HepG2 (cell line): ENCODE measurements at places on chromosomes 3 and 15. TPM values are rescaled to one million over a fixed set of nuclear protein-coding genes. Genes with fewer than 3 reads are reported as not detected.

Gene AADAC
- 0.71 and 0.87 TPM in 2 replicates for polyA plus RNA-seq

DNA sequence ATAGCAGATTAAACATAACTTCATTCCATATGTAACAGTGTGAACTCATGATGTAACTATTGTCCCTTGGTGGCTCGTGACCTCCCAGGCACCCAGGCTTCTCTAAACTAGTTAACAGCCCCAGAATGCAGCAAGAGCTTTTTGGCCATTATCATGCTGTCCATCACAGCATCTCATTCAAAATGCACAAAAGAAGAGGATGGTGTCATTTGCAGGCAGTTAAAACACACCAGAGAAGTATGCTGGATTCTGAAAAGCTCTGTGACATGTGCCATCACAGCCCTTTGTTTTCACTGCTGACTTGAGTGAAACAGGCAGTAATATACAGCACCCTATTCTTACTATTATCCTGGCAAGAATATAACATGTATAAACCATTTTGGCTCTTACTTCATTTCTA lies 117.6 kb upstream of the CHMP2B start:
- no peaks in the 10 kb centered on the region for H3K27me3 ChIP-seq
- no peak for DNase-seq
- no peak overlapping the region for H3K27ac ChIP-seq
- no peaks in the 10 kb centered on the region for H3K4me1 ChIP-seq

GRCh38 chr3:148062590-148062989 lies 635.1 kb upstream of the AGTR1 start:
- no peaks in the 10 kb centered on the region for H3K36me3 ChIP-seq
- DNase-seq, result no peak
- no peaks in the 10 kb centered on the region for H3K4me1 ChIP-seq
- H3K27me3 ChIP-seq, result no peaks in the 10 kb centered on the region
- no peak overlapping the region for H3K27ac ChIP-seq

GRCh38 chr3:7800006-7800780 lies 701.4 kb upstream of the LMCD1 start:
- H3K27me3 ChIP-seq, result no peaks in the 10 kb centered on the region
- no peak for DNase-seq
- H3K27ac ChIP-seq, result no peak overlapping the region
- no peak overlapping the region for H3K4me3 ChIP-seq

Gene MAP3K13
- 17.3 and 24.2 TPM in 2 replicates for polyA plus RNA-seq

DNA sequence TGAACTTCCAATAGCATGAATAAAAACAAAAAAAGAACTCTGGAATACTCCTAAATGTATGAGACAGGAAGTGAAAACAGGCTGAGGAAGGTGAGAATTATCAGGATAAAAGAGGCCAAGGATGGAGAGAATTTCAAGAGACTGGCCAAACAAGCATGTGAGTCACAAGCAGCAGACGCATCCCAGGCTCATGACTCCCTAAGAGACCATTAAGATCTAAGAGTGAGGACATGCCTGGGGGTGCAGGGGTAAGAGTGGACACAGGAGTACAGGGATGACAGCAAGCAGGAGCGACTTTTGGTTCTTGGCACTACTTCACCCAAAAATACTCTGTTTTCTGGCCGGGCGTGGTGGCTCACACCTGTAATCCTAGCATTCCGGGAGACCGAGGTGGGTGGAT lies 7.1 kb downstream of the SCAMP2 start:
- H3K4me1 ChIP-seq, result peaks cover 68% of the 10 kb centered on the region

Gene KNSTRN
- 12.9 and 20.3 TPM in 2 replicates for polyA plus RNA-seq

DNA sequence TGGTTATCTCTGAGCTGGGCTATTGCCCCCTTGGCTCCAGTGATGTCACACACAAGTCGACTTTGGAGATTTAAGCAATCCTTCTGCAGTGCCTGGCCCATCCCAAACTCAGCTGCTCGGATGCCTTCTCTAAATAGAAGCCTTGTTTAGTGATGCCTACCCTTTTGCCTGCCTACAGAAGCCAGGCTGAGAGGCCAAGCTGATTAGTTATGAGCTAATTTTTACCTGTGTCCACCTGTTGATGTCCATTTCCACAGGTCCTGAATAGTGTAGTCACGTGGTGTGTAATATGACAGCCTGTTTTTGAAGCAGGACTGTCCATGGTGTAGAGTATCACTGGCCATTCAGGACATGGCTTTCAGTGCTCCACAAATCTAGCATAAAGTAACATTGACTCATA lies 45.5 kb downstream of the SSUH2 start:
- H3K4me3 ChIP-seq, result no peak overlapping the region
- no peaks in the 10 kb centered on the region for H3K36me3 ChIP-seq
- no peak overlapping the region for H3K27ac ChIP-seq

DNA sequence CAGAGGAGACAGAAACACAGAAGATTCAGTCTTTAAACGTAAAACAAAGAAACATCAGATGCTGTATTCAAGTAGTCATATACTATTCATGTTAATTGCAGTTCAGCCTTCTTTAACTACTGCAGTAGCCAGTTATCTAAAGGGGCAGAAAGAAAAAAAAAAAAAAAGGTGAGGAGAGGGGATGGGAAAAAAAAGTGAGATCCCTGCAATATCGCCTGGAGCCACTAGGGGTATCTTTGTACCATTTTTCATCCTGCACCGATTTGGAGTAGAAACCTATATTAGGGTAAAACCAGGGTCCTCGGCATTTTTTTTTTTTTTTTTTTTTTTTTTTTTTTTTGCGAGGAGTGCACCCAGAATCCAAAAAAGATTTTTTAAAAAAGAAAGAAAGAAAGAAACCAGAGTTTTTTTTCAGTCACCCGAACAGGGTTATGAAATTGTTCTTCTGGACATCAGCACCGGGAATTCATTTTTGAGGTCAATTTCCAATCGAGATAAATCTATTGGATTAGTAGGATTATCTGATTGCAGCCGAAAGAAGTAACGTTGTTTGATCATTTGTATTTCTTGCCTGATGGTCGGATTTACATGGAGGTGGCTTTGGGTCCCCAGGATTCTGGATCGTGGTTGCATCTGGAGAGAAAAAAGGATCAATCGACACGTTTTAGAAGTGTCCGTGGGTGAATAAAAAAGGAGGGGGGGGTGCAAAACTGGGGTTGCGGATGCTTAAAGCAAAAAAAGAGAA lies 186.7 kb downstream of the NLGN1 start:
- no peak overlapping the region for H3K27ac ChIP-seq
- H3K4me1 ChIP-seq, result no peaks in the 10 kb centered on the region
- H3K4me3 ChIP-seq, result no peak overlapping the region
- no peaks in the 10 kb centered on the region for H3K36me3 ChIP-seq
- no peak for DNase-seq
- peaks cover 6% of the 10 kb centered on the region; the same call in 1 of the 3 replicates for H3K27me3 ChIP-seq

DNA sequence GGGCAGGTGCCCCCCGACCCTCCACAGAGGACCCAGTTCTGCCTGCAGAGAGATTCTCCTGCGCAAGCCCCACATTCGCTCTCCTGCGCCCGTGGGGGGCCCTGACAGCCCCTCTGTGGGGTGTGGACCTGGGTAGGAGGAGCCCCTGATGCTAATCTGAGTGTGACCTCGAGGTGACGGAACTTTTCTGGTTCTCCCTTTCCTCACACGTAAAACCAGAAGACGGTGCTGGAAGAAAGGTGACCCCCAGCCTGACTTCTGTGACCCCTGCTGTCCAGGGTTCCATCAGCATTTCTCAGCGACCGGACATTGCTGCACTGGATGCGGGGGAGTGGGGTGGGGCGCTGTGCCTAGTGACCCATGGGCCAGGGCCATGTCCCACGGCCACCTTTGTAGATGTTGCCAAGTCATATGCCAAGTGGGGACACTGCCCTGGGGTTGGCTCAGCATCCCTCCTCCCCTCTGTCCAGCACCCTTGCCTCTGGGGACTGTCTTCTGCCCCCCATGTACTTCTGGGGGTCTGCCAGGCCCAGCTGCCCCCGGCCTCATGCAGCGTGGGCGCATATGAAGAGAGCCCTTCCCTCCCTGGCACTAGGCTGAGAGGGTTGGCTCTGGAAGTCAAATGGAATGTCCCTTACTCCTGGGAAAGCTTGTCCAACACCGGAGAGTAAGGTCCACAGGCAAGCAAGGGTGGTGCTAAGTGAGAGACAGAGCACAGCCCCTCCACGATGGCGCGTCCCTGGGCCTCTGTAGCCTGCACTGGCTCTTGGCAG lies 129.1 kb upstream of the MEF2A start:
- peaks cover 85% of the 10 kb centered on the region for H3K27me3 ChIP-seq
- no peaks in the 10 kb centered on the region for H3K36me3 ChIP-seq
- no peak for DNase-seq
- no peak overlapping the region for H3K4me3 ChIP-seq
- H3K4me1 ChIP-seq, result peaks cover 52% of the 10 kb centered on the region
- H3K27ac ChIP-seq, result no peak overlapping the region

Gene DNAH12
- 0.08 and 0.11 TPM in 2 replicates for polyA plus RNA-seq

Gene FAM43A
- polyA plus RNA-seq, result 1.5 and 1.8 TPM in 2 replicates

- H3K4me3 ChIP-seq, result no peak overlapping the region
- DNase-seq, result no peak
- peaks cover 14% of the 10 kb centered on the region for H3K4me1 ChIP-seq
These were observed 9.6 kb downstream of the PGBD4 start for GRCh38 chr15:34111488-34111887.

Gene RHCG
- not detected in 2 replicates for polyA plus RNA-seq

Gene AGBL1
- polyA plus RNA-seq, result 0.01 TPM in 1 of 2 replicates, not detected in the other

Gene SNX33
- 11.6 and 18.9 TPM in 2 replicates for polyA plus RNA-seq

- no peaks in the 10 kb centered on the region for H3K36me3 ChIP-seq
- peak overlapping the region; percentile 38 for H3K4me3 ChIP-seq
- H3K27me3 ChIP-seq, result peaks cover 17% of the 10 kb centered on the region; the same call in 2 of the 3 replicates
- H3K4me1 ChIP-seq, result peaks cover 25% of the 10 kb centered on the region
- DNase-seq, result peak; percentile 82
These were observed 3.0 kb upstream of the TRH start for GRCh38 chr3:129971351-129972052.

Gene UROC1
- polyA plus RNA-seq, result 1.3 and 2.0 TPM in 2 replicates

DNA sequence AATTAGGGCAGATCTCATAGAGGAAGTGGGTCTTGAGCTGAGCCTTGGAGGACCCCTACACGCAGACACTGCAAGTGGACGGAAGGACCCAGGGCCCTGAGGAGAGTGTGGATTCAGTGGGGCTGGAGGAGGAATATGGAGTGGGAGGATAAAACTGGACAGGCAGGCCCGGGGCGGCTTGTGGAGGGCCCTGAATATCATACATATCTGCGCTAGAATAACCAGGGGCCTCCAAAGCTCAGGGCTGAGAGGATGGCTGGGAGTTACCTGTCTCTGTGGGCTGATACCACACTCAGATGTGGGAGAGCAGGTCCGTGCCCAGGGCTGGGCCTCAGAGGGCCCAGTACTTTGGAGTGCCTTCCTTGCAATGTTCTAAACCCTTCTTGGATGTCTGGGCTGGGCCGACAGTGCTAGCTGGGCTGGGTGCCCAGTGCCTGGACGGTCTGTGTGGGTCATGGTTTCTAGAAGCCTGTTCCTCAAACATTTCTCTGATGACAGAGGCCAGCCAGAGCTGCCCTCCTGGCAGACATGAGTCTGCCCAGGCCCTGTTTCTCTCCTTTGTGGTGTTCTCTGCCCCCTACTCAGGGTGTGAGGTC lies 29.6 kb downstream of the CHRD start:
- no peaks in the 10 kb centered on the region for H3K36me3 ChIP-seq
- DNase-seq, result no peak

Gene WWTR1
- 105 and 139 TPM in 2 replicates for polyA plus RNA-seq

Gene XRN1
- 11.2 and 13.3 TPM in 2 replicates for polyA plus RNA-seq

- no peak overlapping the region for H3K4me3 ChIP-seq
- H3K27ac ChIP-seq, result no peak overlapping the region
- H3K36me3 ChIP-seq, result no peaks in the 10 kb centered on the region
- no peaks in the 10 kb centered on the region for H3K4me1 ChIP-seq
These were observed 20.3 kb downstream of the IMPG2 start for GRCh38 chr3:101300073-101300472.

DNA sequence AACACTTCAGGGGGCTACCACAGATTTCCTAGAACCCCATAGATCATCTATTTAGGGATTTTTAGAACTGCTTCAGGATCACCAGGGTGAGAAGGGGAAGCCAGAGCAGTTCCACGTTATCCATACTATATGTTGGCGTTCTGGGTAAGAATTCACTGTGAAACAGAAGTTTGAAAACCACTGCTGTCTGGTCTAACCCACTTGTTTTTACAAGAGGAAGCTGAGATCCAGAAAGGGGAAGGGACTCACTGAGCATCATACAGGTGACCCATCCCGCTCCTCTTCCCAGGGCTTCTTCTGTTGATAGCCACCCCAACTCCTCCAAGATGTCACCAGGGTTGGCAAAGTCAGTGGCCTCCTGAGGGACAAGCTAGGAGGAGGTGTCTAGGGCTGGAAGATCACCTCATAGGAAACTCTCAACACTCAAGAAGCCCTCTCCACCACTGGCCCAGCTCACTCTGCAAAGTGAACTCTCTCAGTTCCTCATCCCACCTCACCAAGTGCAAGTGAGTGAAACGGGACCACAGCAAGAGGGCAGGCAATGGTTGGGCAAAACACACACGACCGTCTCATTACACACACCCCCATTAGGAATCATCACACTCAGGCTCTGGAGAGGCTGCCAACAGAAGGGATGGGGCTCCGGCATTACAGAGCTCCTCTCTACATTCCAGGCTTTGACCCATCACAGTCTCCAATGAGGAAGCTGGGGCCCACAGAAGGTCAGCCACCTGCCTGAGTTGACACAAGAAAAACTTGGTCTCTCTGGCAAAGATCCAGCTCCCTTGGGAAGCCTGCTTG lies 1.8 kb downstream of the DAPK2 start:
- H3K36me3 ChIP-seq, result no peaks in the 10 kb centered on the region
- H3K4me1 ChIP-seq, result peaks cover 21% of the 10 kb centered on the region
- peaks cover 46% of the 10 kb centered on the region for H3K27me3 ChIP-seq
- no peak for DNase-seq
- H3K27ac ChIP-seq, result no peak overlapping the region

GRCh38 chr15:101427606-101428487 lies 61.7 kb downstream of the PCSK6 start:
- H3K27ac ChIP-seq, result no peak overlapping the region
- H3K27me3 ChIP-seq, result no peaks in the 10 kb centered on the region
- no peak overlapping the region for H3K4me3 ChIP-seq
- no peak for DNase-seq
- H3K4me1 ChIP-seq, result peaks cover 4% of the 10 kb centered on the region
- peaks cover 85% of the 10 kb centered on the region for H3K36me3 ChIP-seq
